ENCODE measurements at places on chromosomes 1 and 21.

GRCh38 chr1:206582537-206582936 lies 29.7 kb downstream of the EIF2D start:
- DNase-seq, result no peak

DNA sequence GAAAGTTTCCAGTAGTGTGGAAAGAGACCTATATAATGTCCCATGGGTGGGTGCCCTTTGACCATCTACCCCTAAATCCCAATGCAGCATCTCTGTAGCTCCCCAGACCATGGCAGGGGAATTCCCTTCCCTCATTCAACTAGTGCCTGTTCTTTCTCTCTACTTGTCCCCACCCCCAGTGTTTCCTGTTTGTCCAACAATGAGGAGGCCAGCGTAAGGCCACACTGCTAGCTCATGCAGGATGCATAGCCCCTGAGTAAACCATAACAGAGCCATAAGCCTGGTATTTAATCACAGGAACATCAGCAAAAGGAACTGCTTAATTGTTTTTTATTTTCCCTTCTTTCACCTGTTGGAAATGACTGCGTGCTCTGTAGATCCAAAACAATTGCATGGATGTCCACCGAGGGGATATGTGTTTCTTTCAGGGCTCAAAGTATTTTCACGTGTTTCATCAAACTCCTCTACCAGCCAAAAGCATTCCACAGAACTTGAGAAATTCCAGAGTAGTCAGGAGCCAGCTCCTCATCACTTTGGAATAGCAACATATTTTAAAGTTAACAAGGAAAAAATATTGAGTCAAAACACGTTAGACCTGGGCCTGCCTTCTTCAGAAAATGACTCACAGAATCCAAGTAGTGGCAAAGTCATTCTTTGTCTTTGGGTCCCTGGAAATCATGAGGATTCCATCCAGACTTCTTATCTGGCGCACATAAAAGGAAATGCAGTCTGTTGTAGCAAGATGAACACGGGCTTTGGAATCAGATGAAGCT lies 162.5 kb upstream of the SGIP1 start:
- DNase-seq, result no peak

DNA sequence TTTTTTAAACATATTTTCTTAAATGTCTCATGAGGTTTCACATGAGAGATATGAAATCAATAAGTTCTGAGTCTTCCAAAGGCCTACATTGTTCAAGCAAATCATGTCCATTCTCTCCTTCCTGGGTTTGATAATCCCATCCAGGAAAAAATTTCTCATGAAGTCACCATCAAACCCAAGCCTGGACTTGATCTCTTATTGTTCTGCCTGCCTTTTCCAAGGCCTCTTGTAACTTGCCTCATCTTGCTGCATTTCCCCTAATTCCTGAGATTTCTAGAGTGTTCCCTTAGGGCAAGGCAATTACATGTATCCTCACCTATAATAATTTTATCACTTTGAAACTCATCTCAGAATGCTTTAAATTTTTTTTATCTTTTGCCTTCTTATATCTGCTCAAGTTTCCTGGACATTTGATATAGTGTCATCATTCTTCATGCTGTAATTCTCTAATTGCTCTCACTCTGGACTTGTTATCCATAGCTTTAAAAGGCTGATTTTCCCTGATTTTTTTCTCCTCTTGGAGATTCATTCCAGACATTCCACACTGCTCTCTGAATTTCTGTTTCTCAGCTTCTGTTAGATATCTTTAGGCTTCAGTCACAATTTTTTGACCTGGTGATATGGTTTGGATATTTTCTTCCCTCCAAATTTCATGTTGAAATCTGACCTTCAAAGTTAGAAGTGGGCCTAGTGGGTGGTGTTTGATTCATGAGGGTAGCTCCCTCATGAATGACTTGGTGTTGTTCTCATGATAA lies 126.4 kb downstream of the LRRC7 start:
- no peak for DNase-seq

GRCh38 chr21:39843916-39844315 lies 23.3 kb upstream of the PCP4 start:
- DNase-seq, result no peak

- no peak for DNase-seq
These were observed 2.6 kb upstream of the SPTA1 start for GRCh38 chr1:158689110-158689509.

- DNase-seq, result no peak
These were observed 134.3 kb downstream of the IGSF21 start for GRCh38 chr1:18241891-18242290.

GRCh38 chr21:29315131-29315749 lies 16.5 kb downstream of the BACH1 start:
- no peak for DNase-seq

DNA sequence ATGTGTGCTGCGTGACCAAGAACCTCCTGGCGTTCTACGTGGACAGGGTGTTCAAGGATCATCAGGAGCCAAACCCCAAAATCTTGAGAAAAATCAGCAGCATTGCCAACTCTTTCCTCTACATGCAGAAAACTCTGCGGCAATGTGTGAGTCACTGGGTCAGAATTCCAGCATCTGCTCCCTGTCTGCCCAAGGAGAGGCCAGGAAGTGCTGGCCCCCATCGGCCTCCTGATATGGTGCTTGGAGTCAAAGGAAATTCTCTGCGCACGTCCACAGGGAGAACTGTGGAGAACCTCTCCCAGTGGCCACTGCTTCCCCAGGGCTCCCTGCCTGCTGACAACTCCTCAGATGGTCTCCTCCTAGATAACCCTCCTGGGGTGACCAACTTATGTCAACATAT lies 25.6 kb upstream of the IL20 start:
- no peak for DNase-seq

- no peak for DNase-seq
These were observed 78.9 kb downstream of the CAMTA1 start for GRCh38 chr1:6864166-6864565.

DNA sequence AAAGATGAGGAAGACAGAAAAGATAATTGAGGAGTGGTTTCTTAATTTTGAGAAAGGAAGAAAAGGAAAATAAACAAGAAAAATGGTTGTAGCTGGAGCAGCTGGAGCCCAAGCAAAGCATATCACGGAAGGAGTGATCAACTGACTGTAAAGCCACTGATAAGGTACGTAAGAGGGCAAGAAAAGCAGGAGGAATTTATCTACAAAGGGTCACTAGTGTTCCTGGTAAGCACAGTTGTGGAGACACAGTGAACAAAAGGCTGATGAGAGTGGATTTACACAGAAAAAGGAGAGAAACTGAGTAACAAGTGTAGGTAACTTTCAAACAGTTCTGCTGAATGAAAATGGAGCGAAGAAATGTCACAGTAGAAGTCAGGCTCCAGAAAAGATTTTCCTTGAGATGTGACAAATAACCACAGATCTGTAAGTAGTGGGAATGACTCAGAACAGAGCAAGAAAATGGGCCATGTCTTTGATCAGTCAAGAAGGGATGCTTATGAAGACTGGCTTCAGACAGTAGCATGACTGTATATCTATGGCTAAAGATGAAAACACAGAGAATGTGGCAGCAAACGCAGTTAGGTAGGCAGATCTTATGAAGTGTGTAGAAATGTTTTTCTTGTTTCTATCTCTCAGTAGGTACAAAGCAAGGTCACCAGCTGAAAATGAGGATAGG lies 45.6 kb upstream of the RBM34 start:
- DNase-seq, result no peak

DNA sequence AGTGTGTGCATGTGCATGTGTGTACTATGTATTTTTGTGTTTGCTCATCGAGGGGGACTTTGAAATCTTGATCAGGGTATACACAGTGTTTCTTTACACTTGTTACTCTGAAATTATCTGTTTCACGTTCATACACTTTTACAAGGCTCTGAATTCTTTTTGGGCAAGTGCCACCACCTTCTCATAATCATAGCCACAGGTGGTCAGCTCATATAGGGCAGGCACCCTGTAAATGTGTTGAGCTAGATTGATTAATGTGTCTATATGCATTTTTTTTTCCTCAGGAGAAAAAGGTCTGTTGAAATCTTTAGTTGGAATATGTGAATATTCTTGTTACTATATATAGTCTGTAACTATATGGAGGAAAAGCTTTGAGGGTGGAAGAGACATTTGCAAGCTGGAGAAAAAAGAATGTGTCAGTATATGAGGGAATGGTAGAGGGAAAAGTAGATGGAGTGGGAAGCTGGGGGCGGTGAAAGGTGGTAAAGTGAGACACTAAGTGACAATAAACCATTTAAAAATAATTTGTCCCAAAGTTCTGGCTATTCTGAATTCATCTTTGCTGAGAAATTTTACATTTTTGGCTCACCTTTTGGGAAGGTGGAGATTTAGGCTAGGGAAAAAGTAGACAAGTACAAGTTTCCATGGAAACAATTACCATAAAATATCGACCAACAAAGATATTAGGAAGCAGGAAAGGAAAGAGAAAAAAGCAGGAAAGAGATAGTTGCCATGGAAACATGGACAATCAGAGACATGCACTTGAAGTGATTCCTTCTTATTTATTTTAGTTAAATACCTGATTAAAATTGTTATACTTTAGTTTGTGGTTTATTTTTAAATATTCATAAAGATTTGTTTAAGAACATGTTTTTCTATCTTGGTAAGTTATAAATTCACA lies 277.5 kb downstream of the PDE4B start:
- DNase-seq, result no peak

DNA sequence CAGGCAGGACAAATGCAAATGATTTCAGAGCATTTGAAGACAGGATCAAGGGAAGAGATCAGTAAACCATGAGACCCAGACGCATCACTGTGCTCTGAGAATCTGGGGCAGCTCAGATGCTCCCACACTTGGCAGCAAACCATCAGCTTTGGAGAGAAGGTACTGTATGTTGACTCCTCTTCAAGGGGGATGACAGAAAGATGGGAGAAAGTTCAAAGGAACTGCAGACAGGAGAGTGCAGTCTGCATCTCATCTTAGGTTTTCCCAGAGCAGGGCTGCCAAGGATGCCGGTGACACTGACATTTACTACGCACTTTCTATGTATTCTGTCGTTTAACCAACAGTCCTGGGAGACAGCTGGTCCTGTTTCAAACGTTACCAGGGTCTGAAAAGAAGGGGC lies 35.8 kb downstream of the OLFML2B start:
- no peak for DNase-seq

GRCh38 chr1:41876576-41877445 lies 41.9 kb downstream of the HIVEP3 start:
- DNase-seq, result no peak

GRCh38 chr1:3105167-3105863 lies 36.3 kb downstream of the PRDM16 start:
- no peak for DNase-seq

DNA sequence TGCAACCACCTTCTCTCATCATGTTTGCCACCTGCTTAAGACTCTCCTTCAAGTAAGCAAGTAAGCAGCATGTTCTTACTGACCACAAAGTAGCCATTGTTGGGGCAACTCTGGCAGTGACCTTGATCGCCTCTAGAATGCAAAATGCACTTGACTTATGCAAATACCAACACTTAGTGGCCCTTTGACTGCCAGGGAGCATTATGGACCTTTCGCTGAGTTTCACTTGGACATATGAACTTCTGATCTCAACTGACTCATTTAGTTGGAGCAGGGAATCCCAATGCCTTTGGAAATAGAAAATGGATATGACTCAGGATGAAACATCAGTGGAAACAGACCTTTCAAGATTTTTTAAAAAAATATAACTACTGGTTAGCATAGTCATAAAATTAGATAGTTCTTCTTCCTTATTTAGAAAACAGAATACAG lies 6.1 kb upstream of the PLA2G5 start:
- DNase-seq, result no peak

- DNase-seq, result no peak
These were observed 134.7 kb upstream of the HOOK1 start for GRCh38 chr1:59680044-59680443.

GRCh38 chr1:93715529-93716126 lies 34.0 kb upstream of the BCAR3 start:
- DNase-seq, result peak; percentile 44

GRCh38 chr1:184270556-184270955 lies 116.3 kb upstream of the C1orf21 start:
- no peak for DNase-seq

DNA sequence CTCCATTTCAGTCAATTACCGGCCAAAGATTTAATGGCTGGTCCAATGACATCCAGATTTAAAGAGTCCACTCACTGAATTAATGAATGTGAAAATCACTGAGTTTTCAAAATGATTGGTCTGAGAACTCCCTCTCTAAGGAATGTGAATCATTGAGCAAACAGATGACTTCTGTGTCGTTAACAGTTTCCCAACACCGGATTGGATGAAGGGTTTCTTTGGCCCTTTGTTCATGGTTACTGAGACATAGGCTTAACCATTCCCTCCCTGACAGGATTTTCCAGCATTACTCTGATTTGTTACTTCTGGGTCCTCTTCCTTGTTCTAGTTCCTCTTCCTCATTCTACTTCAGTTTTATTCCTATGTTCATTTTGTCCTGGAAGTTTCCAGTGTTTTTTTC lies 1.5 kb upstream of the CLDN17 start:
- no peak for DNase-seq

GRCh38 chr1:203368624-203369451 lies 17.9 kb upstream of the FMOD start:
- no peak for DNase-seq

DNA sequence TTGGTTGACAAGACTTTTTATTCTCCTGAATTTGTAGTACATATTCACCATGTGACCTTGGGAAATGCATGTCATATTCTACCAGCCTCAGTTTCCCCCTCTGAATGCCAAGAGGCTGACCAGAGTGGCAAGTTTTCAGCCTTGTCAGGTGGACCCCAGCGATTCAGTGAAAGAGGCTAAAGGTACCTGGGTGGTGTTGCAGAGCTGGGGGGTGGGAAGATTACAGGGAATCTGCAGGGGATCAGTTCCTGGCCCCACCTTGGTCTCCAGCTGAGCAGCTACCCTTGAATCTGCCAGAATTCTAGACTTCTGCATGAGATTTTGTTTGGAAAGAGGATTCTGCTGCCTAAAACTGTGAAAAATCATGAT lies 27.9 kb upstream of the KCNA2 start:
- no peak for DNase-seq

DNA sequence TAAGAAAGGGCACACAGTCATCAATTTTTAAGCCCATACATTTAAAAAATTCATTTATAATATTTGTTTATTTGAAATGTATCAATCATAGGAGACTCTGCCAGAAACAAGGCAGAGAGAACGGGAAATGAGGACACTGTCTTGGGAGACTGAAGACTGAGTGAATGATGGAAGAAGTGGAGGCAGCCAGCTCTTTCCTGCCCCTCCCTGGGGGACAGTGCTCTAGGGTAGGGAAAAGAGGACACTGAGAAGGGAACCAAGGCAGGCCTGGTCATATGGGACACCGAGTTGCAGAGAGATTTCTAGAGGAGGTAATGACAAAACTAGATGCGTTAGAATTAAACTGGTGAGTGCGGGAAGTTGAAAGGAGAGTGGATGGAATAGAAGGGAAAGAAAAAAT lies 31.6 kb downstream of the EEIG2 start:
- DNase-seq, result no peak

- DNase-seq, result no peak
These were observed 15.1 kb upstream of the CDC42BPA start for GRCh38 chr1:227333423-227333822.

Data from NCI-H2107 (cell line).